Transverse colon (tissue), 4 donors: ENCODE measurements at places on chromosomes 2 and 18.
A peak's percentile ranks its signal among the peaks of the same experiment; 100 is the strongest.

- no peaks in the 10 kb centered on the region for H3K27me3 ChIP-seq
- no peaks in the 10 kb centered on the region for H3K36me3 ChIP-seq
- no peak for DNase-seq
- H3K4me1 ChIP-seq = no peaks in the 10 kb centered on the region
- H3K4me3 ChIP-seq = no peak overlapping the region
These were observed 138.0 kb upstream of the LYPD6 start for GRCh38 chr2:149192427-149192826.

DNA sequence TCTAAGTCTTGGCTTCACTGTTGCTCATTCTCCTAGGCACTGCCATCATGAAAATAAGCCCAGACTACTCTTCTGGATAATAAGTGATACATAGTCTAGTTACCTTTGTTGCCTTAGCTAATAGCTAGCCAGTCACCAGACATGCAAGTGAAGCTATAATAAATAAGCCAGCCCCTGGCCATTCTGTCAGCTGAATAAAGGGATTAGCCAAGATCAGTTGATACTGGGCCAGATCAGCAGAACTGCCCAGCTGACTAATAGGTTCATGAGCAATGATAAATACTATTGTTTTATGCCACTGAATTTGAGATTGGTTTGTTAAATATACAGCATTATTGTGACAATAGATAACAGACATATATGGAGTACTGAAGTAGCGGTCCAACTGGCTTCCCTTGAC is 8.0 kb upstream of the C2orf69 start:
- H3K36me3 ChIP-seq = no peaks in the 10 kb centered on the region
- no peak for DNase-seq
- H3K4me1 ChIP-seq = no peaks in the 10 kb centered on the region
- H3K27ac ChIP-seq = no peak overlapping the region
- H3K27me3 ChIP-seq = no peaks in the 10 kb centered on the region

- H3K4me3 ChIP-seq = no peak overlapping the region
- H3K27ac ChIP-seq = peak overlapping the region; percentile 33
- no peak for DNase-seq
- no peaks in the 10 kb centered on the region for H3K27me3 ChIP-seq
- peaks cover 15% of the 10 kb centered on the region for H3K4me1 ChIP-seq
These were observed 32.3 kb upstream of the LIPG start for GRCh38 chr18:49529596-49529995.

DNA sequence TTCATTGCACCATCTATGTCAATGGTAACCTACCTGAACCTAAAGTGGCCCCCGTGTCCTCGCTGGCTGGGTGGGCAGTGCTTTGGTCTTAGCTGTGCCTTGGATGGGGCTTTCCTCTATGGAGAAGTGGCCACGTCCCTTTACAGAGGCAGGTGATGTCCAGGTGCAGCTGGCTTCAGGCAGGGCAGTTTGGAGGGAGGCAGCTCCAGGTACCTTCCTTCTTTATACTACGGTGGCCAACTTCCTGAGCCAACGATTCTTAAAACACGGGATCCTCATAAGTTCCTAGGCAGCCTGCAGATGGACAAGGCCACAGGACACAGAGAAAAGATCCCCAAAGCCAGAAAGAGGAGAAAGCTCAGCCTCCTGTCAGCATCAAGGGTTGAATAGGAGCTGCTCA is 517.3 kb upstream of the HS6ST1 start:
- H3K36me3 ChIP-seq = no peaks in the 10 kb centered on the region
- H3K27me3 ChIP-seq = no peaks in the 10 kb centered on the region
- H3K27ac ChIP-seq = no peak overlapping the region
- no peaks in the 10 kb centered on the region for H3K4me1 ChIP-seq

DNA sequence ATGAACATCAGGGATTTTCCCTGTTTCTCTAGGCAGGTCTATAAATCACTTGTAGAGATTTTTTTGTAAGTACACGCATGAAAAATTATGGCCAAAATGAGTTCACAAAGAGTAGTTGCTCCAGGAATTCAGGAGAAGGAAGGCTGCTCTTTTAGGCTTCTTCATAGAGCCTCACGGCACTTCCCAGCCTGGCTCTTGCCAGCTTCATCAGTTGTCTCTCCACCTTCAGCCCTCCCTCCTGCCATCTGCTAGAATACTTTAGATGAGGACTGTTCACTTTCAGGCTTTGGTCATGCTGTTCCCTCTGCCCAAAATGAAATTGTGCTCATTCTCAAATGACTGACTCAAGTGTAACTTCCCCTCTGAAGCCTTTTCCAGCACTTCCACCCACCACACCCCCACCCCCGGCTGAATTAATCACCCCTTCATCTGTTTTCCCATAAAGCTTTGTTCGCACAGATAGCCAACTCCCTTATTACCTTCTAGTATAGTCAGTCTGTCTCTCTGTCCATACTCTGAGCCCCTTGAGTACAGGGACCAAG is 1.8 kb upstream of the ABCA12 start:
- H3K4me3 ChIP-seq = no peak overlapping the region
- H3K27ac ChIP-seq = no peak overlapping the region
- H3K27me3 ChIP-seq = no peaks in the 10 kb centered on the region
- H3K4me1 ChIP-seq = no peaks in the 10 kb centered on the region

- peak overlapping the region; percentile 90 for H3K27ac ChIP-seq
- peaks cover 11% of the 10 kb centered on the region for H3K4me1 ChIP-seq
- peak overlapping the region; percentile 89 for H3K4me3 ChIP-seq
These were observed 638 bp downstream of the CEP192 start for GRCh38 chr18:12991821-12992179.

DNA sequence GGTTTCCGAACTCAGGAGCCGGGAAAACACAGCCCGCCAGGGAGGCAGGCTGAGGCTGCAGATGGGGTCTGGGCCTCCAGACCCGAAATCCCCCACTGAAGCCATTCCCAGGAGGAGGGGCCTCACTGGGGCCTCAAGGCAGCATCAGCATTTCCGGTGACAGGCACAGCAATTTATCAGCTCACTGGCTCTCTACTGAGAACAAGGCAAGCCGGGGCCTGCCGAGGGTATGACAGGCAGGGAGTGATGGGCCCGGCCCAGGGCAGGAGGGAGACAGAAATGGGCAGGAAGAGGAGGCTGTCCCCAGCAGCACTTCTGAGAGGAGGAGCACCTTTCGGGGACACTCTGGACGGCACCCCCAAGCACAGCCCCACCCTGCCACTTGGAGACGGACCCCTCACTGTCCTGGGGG is 12.5 kb downstream of the SDC1 start:
- no peaks in the 10 kb centered on the region for H3K36me3 ChIP-seq
- no peak for DNase-seq
- peaks cover 3% of the 10 kb centered on the region for H3K4me1 ChIP-seq
- H3K4me3 ChIP-seq = no peak overlapping the region
